ENCODE measurements at places on chromosomes 4 and X. TPM values are rescaled to one million over a fixed set of nuclear protein-coding genes. Genes with fewer than 3 reads are reported as not detected.

The PASD1 gene
- 0.05 TPM for total RNA-seq

DNA sequence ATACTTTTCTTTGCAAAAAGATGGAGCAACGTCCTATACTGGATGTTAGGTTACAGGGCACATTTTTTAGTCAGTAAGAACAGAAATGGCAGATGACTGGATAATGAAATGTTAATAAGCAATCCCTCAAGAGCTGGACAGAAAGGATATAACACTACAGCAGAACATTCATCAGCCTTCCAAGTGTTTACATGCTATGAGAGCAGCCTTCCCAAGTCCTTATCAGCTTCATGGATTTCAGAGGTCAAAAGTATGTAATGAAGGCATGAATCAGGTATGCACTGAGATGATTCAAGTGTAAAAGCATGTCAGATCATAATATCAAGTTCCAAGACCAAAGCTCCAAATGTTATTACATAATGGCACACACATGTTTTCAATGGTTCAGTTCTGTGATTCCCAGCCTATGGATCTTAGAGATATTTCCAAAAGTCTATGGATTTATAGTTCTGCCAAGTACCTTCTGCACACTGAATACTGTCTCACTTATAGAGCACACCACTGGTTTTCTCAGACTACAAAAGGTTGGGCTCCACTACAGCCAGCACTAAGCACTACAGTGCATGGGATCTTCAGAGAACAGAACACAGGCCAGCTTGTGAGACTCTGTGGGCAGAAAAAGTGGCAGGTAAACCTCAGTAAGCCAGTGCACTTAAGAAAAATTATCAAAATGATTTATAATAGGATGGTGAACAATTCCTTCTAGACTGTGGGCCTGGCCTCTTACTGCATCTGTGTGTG, 49.2 kb downstream of the GPC4 start:
- DNase-seq: no peak

GRCh38 chr4:41719417-41719816, 29.1 kb downstream of the PHOX2B start:
- DNase-seq: no peak

GRCh38 chr4:152351080-152351479, 184.8 kb downstream of the FBXW7 start:
- DNase-seq: no peak

DNA sequence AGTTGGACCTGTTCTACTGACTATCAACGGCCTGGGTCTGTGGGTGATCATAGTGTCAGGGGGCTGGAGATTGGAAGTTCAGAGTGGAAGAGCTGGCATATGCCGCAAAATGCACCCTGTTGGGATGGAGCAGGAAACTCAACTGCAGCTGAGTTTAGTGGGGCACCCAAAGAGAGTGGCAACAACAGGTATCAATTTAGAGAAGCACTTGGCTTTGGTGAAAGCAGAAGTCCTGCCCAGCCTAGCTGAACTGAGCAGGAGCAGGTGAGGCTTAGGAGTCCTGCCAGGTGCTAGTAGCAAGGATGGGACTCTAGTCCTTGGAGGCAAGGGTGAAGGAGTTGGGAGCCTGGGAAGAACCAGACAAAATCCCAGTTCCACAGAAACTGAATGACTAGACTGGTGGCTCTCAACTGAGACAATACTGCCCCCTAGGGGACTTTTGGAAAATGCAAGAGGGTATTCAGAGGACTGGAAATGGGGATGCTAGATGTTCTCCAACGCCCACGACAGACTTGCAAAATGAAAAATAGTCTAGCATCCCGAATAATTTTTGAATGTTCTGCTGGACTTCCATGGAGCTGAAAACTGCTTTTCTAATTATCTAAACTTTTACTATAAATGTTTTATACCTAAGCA, 49.4 kb downstream of the RTL9 start:
- peak; percentile 25 for DNase-seq

- no peak for DNase-seq
Measured at GRCh38 chrX:148337873-148338272, 162.5 kb upstream of the AFF2 start.

- DNase-seq: peak; percentile 72
Measured at GRCh38 chr4:145482209-145483037, 770 bp downstream of the SMAD1 start.

DNA sequence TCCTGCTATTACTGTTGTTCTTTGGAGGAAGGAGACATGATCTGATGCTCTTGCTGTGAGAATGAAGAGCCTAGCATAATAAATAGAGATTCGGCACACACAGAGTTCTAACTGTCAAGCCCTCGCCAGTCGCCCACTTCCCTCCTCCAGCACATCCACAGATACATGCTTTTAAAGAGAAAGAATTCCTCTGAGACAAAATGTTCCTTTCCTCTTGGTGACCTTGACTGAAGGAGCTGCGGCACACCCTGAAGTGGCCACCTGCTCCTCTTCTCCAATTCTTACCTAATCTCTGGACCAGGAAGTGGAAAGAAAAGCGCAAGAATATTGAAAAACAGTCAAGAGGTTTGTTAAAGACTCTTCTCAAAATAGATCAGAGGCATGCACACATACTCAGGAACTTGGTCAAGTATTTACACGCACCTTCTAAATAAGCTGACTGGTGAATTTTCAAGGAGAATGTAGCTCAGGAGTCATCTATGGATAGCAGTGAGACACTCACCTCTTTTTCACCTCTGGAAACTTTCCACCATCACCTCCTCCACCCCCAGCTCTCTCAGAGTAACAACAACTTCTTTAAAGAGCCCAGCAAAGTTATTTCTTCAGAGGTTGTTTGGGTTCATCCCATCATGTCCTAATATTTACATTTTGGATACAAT, 95.4 kb downstream of the PARM1 start:
- DNase-seq: no peak

DNA sequence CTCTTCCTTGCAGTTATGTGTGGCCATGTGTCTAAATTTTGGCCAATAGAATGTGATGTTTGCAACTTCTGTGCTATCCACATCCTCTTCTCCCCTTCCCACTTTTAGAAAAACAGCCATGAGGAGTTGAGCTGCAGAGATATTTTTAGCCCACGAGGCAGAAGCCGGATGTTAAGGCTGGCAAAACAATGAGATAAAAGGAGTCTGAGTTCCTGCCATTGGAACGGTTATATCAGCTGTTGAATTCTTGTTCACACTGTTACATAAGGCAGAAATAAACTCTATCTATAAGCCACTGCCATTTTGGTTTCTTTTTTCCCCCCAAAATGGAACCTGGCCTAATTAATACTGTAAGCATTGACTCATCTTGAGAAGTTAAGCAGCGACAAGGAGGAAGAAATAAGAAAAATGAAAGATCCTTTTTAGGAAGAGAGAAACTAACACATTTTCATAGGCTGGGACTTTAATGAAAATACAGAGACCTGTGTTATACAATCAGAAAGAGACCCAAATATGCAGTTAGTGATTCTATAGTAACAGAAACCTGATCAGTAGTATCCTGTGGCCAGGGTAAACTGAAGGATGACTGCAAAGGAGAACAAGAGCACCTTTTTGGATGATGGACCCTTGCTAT, 200.5 kb downstream of the INPP4B start:
- peak; percentile 71 for DNase-seq

GRCh38 chrX:135544338-135544948, 24.0 kb downstream of the INTS6L start:
- DNase-seq: no peak

DNA sequence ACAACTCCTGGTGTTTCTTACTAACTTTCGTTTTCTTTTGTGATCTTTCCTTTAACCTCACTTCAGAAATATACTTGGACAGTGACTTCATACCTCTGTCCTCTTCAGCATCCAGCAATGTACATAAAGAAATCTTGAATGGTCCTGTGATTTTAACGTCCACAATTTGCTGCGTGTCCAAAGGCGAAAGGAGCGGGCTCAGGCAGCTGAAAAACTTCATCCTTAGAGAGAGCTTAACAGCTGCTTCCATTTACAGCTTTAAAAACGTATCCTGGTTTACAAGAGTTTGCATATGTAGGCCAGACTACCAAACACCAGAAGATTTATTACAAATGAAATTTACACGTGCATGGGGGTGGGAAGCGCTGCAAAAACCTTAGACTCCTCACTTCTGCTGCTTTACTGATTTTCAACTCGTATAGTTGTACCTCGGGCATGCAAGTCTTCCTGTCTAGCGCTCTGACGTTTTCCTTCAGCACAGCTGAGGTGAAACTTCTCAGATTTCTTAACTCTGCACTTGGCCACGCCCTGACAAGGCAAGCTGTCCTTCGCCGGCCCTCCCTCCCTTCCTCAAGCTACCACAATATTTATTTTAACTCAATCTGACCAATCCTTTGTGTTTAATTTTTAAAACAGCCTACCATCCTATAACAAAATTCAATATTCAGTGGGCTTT, 406.4 kb downstream of the FAM47A start:
- DNase-seq: no peak

The ATOH1 gene
- total RNA-seq: under 0.01 TPM

DNA sequence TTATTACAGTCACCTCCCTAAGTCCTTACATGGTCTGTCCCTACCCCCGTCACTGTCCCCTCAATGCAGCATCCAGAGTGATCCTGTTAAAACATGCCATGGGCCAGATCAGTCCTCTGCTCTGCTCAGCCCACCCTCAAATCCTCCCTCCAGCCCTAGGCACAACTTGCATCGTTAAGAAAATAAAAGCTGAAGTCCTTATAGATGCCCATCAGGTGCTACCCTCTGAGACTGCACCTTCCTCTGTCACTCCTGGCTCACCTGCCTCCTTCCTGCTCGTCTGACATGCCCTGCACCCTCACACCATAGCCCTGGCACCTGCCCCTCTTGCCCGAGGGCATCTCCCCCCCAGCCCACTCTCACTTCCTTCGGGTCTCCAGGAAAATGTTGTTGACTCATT, 4.1 kb downstream of the STK32B start:
- DNase-seq: no peak

- DNase-seq: no peak
Measured at GRCh38 chrX:70444946-70445656, 466 bp downstream of the DLG3 start.

- no peak for DNase-seq
Measured at GRCh38 chr4:182715548-182715947, 201.6 kb downstream of the DCTD start.

GRCh38 chrX:14777525-14777924, 95.3 kb downstream of the FANCB start:
- no peak for DNase-seq

DNA sequence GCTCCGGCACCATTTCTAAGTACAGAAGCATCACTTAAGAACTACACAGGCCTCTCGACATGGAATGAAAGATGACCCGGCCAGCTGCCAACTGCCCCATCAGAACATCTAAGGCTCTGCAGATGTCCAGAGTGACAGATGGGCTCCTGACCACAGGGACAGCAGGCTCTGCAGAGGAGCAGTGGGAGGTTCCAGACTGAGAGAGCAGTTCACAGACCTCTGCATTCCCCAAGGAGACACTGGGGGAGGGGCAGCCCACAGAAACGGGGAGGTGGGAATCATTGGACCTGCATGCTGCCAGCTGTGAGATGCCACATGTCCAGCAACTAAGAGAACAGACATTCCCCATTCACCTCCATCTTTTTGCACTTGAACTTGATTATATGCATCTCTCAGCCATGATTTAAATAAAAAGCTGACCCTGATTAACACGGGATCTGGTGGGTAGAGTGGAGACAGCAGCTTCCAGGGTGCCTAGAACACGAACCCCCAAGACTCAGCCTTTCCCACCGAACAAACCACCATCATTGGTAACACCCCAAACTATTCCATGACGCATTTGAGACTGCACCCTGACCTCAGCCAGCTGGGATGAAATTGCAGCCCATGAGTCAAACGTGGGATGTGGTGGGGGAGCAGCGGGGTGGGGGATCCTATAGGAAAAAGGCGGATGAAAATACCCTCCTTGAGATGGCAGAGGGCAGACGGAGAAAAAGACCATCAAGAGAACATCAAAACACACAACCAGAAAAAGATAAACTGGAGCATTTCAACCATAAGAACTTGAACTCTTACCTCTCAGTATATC, 47.2 kb downstream of the AFAP1 start:
- DNase-seq: no peak

- DNase-seq: peak; percentile 11
Measured at GRCh38 chr4:73066928-73067327, 2.6 kb downstream of the COX18 start.

The RAB41 gene
- not detected for total RNA-seq

GRCh38 chrX:72532366-72532765, 40.3 kb downstream of the HDAC8 start:
- DNase-seq: no peak

- DNase-seq: no peak
Measured at GRCh38 chr4:144318797-144319196, 178.3 kb upstream of the GYPA start.

The PCDH10 gene
- 1.7 TPM for total RNA-seq

The IL3RA gene
- total RNA-seq: 4.9 TPM

DNA sequence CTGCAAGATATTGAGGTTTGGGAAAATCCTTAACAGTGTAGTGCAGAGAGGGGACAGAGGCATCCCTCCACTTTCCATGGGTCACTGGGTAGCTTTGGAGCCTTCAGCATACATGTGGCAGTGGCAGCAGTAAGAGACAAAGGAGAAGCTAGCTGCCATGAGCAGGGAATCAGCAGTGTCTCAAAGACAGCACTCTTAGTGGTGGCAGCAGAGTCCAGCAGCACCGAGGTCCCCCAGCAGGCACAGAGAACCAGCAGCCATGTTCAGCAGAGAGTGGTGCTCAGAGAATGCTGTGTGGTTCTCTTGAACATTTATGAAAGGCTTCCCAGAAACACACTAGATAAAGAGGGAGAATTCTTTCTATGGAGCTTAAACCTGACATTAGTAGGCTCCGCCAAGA, 308.5 kb downstream of the CENPC start:
- DNase-seq: no peak

DNA sequence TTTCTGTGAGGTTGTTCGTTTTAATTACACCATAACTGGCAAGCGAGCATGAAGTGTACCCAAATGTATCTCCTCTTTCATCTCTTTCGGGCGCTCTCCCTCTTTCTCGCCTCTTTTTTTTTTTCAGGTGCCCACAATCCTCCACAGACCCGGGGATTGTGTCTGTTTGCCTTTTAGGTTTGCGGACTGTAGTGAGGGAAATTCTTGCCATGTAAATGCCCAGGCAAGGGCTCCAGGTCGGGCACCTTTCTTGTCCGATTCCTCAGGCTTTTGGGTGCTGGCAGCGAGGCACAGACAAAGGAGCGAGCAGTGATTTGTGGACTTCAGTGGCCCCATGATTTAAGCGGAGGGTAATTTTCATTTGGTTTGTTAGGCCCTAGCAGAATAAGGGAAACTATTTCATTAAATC, 1.1 kb upstream of the PHOX2B start:
- DNase-seq: no peak

GRCh38 chr4:142583708-142584107, 262.4 kb downstream of the INPP4B start:
- DNase-seq: no peak

DNA sequence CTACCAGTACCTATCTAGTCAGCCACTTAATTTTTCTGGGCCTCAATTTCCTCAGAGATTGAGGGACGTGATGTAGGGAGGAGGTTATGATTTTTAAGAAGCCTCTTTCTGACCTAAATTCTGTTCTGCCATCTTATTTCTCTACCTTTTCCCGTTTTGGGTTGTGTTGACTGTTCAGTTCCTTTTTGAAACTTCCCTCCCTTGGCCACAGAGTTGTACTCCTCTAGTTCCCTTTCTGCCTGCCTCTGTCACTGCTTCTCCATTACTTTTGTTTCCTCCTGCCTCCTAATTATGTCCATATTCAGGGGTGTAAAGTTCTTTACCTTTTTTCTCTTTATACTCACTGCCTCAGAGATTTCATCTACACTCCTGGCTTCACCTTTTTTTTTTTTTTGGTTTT, 25.4 kb downstream of the CLCN5 start:
- no peak for DNase-seq

- no peak for DNase-seq
Measured at GRCh38 chr4:108350332-108350731, 181.6 kb upstream of the LEF1 start.

- DNase-seq: no peak
Measured at GRCh38 chr4:85446141-85446861, 28.6 kb upstream of the ARHGAP24 start.

The TEC gene
- 2.9 TPM for total RNA-seq

All from thymus (tissue), 14 donors.